ENCODE measurements at places on chromosomes 7 and 10. TPM values are rescaled to one million over a fixed set of nuclear protein-coding genes. Genes with fewer than 3 reads are reported as not detected.

DNA sequence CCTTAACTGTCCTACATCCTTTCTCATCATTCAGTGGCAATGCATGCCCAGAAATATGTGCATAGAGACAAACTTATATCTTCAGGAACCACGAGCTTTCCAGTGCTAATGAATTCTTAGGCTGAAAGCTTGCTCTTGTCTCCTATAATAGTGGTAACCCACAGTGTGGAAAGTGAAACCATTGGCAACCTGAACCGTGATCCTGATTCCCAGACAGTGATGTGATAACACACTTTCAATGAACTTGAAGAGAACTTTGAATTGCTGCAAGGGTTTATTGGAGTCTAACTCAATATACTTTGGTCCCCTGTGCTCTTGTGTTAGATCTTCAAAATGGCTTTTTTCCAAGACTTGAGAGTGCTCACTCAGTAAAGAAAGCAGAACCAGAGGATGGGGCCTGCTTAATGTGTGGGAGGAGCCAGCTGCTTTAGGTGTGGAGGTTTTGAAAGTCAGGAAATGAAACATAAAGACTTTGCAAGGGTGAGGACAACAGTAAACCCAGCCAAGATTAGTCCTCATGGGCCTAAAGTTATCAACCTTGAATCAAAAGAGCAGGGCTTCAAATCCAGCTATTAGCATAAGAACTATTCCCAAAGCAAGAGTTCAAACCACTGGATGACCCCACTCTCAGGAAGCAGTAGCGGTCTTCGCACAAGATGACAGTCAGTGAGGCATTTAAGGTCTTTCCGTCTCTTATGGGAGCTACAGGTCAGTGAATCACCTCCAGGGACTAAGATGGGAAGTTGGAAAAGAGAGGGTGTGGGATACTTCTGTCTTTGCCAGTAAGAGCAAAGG, 332.4 kb upstream of the NRP1 start:
- no peak for DNase-seq

Gene AMPH
- not detected for total RNA-seq

GRCh38 chr10:12712293-12712983, 289.1 kb downstream of the CCDC3 start:
- DNase-seq, result no peak

Gene SPDYE9
- not detected for total RNA-seq

- no peak for DNase-seq
Measured at GRCh38 chr10:14617852-14618251, 156.8 kb downstream of the FAM107B start.

- DNase-seq, result no peak
Measured at GRCh38 chr7:101162551-101163278, 2.7 kb downstream of the VGF start.

Gene SPDYE5
- not detected for total RNA-seq

DNA sequence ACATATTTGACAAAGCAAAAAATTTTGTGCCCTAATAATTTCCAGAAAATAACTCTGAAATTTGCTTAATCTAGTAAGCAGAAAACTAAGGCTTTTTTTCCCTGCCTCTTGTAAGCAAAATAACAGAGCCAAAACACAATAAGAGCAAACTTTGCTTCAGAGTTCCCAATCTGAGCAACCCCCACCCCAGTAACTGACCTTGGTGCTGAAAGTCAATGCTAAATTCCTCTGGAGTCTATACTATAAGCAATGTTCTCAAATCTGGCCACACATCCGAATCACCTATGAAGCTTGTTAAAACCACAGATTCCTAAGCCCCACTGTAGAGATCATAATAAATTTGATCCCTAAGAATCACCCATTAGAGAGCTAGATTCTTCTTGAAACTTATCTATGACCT, 150.5 kb downstream of the ELAPOR2 start:
- DNase-seq, result no peak

DNA sequence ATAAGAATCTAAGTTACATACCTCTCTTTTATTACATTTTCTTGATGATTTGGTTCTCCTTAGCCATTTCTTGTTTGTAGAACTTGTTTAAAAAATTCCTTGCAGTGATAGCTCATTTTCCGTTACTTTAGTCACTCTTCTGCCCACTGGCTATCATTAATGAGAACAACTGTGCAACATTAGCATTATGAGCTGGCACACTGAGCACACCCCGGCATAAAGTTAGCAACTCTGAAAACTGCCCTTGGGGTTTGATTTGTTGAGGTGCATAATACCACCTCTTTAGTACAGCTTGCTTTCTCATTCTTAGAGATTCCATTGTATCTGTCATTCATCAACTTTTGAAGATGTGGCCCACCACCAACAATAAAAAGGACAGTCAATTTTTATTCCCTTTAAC, 87.6 kb upstream of the ADCY1 start:
- no peak for DNase-seq

DNA sequence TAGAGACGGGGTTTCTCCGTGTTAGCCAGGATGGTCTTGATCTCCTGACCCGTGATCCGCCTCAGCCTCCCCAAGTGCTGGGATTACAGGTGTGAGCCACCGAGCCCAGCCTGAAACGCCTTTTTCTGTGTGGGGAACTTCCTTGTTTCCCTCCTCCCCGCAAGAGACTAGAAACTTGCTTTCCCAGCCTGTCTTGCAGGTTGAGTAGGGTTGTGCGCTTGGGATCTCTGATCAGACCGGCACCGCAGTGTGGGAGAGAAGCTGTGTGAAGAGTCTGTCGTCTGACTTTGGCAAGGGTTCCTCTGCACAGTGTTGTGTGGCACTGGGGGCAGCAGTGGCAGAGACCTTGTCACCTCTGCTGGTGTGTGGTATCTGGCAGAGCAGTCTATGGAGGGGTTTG, 28.9 kb downstream of the RBM17 start:
- no peak for DNase-seq

DNA sequence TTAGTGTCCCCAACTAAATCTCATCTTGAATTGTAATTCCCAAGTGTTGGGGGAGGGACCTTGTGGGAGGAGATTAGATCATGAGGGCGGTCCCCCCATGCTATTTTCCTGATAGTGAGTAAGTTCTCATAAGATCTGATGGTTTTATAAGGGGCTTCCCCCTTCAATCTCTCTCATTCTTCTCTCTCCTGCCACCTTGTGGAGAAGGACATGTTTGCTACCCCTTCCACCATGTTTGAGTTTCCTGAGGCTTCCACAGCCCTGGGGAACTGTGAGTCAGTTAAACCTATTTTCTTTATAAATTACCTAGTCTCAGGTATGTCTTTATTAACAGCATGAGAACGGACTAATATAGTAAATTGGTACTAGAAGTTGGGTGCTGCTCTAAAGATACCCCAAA, 365.6 kb downstream of the ANKRD7 start:
- DNase-seq, result no peak

- DNase-seq, result no peak
Measured at GRCh38 chr10:86366902-86367151, 232 bp upstream of the GRID1 start.

Gene TFEC
- total RNA-seq, result 13.6 TPM

GRCh38 chr10:43170491-43170890, 32.2 kb downstream of the CSGALNACT2 start:
- DNase-seq, result no peak

DNA sequence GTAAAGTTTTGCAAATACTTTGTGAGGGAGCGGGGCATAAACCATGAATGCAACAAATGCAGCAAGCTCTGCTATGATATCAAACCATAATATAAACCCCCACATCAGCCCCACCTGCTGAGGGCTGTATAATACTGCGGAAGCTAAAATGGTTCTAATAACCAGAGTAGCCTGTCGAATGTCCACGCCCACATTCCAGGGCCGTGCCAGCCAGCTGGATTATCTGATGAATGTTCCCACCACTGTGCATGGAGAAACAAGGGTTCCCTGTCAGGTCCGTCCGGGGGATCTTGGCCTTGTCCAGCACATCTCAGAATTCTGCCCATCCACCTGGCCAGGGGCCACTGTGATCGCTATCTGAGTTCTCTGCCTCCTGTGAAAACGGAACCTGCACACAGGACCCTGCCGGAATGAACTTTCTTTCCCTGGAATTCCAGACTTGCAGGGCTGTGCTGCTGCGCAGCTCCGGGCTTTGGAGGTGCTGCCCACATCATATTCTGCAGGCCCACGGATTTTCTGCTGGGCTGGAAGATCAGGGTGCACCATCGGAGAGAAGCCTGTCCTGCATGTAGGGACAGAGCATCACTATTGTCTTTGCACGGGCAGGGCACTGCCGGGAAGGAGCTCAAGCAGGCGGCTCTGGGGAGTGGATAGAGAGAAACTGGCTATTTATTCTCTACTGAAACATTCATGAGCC, 77.0 kb upstream of the GNA12 start:
- DNase-seq, result no peak

Gene CSTF2T
- total RNA-seq, result 21.9 TPM

Gene LIPN
- total RNA-seq, result not detected

DNA sequence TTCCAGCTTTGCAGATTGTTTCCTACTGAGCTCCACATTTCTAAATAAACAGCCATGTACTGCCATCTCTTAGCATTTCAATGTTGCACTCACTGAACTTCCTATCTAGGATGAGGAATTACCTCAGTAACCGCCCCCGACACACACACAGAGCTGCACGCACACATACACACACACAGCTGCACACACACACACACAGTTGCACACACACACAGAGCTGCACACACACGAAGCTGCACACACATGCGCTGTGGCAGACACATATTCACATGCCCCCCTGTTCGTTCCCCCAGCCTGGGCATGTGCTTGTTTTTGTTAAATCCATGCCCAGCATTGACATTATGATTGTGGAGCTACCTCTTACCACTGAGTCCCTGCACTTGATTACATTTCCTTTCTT, 39.6 kb upstream of the CNPY1 start:
- no peak for DNase-seq

DNA sequence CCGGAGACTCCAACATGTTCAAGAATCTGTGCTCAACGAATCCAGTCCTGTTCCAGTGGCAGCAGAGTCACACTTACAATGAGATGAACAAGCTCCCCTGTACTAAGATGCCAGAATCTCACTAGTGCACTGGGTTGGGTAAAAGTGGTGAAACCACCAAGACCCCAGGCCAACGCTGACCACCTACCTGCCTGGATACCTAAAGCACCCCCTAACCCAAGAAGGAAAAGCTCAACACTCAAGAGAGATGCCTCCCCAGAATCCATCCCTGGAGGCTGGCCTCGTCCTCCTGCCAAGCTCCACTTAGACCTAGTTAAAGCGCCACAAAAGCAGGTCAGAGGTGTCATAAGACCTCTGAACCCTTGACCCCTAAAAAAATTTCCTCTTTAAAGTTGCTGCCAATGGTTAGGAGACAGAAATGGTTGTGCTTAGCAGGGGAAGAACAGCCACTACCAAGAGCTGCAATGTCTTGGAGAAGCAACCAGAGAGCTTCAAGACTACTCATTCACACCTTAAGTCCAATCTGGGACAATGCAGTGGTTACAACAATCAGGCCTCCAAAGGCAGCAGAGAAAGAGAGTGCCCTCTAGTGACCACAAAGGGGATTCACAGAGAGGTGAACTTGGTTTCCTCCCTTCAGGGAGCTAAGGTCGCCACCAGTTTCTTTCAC, 94.6 kb upstream of the MACROH2A2 start:
- peak; percentile 29 for DNase-seq
